Thyroid gland (tissue), 4 donors: ENCODE measurements at places on chromosomes 5 and 9. TPM values are rescaled to one million over a fixed set of nuclear protein-coding genes. Genes with fewer than 3 reads are reported as not detected.

The PCDHGB1 gene
- 7.5 TPM for total RNA-seq

DNA sequence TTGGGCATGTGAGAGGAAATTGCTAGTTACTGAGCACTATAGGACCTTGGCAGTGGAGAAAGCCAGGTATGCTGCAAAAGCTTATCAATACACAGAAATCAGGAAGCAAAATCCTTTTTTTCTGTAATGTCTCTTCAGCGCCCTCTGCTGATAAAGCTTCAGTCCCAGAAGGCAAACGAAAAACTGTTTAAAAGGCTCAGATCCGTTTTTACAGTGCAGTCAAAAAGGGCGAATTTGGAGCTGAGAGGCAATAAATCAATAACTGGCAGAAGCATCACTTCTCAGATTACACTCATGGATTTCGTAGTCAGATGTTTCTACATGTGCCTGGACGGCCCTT lies 1.1 kb upstream of the MAN2A1 start:
- no peak for DNase-seq

DNA sequence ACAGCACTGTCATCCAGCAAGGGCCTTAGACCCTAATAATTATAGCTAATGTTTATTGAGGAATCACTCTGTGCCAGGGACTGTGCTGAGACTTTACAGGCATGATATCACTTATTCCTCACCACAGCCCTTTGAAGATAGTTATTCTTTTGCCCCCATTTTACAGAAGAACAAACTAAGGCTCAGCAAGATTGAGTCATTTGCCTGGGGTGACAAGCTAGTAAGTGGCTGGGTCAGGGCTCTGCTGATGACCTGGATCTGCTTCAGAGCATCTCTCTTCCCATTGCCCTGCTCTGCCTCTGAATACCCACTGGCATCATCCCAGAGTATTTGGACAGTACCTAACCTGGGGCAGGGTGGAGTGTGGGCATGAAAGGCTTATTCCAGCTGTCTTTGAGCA lies 11.8 kb downstream of the JADE2 start:
- no peak for DNase-seq

DNA sequence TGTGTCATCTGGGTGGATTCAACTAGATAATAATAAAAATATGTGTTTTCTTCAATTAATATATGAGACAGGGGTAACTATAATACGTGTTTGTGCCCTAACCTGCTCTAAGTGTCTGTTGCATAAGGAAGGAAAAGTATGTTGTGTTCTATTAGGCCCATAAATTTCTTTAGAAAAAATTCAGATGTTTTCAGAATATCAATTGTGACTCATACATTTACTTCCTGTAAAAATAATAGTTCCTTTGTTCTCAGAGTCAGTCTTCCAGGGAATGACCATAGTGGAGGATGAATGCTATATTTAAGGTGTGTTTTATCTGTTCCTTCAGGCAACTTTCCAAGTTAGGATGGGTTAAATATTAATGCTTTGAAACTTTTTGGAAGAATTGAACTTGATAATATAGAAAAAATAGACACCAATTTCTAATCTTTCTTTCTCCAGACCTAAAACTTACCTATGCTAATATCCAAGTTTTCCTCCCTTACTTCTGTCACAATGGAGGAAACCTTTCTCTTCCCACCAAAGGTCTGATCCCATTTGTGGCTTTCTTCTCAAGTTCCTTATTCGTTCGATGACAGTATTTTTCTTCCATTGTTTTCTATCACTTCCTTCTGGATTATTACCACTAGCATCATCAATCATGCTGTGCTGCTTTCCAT lies 49.9 kb downstream of the ISL1 start:
- no peak for DNase-seq

GRCh38 chr9:286071-286740 lies 71.5 kb downstream of the DOCK8 start:
- DNase-seq = no peak

DNA sequence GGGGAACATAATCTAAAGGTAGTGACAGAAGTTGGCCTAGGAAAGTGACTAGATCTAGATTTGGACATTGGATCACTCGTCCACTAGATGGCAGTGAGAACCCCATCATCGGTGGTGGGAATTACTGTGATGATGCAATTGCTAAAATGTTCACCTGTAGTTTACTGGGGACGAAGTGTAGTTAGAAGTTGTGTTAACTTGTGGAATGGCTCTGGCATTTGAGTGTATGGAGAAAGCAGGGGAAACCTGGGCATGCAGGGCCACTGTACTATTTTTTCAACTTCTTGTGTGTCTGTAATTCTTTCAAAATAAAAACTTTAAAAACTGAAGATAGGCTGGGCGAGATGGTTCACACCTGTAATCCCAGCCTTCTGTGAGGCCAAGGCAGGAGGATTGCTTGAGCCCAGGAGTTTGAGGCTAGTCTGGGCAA lies 75.5 kb downstream of the PHAX start:
- DNase-seq = peak; percentile 54

GRCh38 chr5:155595791-155596190 lies 582.2 kb downstream of the KIF4B start:
- DNase-seq = no peak
